Activated T-helper 2 cell treated with anti-CD3 and anti-CD28 coated beads, Interferon-gamma antibody, Interleukin-2, Interleukin-4, amounts not matched to agents 10 μg/mL and 5 μg/mL and 100 μg/mL, durations not matched to agents 14 hours and 24 hours and 36 hours (primary cell): ENCODE measurements at places on chromosomes 5 and 9. TPM values are rescaled to one million over a fixed set of nuclear protein-coding genes. Genes with fewer than 3 reads are reported as not detected.

DNA sequence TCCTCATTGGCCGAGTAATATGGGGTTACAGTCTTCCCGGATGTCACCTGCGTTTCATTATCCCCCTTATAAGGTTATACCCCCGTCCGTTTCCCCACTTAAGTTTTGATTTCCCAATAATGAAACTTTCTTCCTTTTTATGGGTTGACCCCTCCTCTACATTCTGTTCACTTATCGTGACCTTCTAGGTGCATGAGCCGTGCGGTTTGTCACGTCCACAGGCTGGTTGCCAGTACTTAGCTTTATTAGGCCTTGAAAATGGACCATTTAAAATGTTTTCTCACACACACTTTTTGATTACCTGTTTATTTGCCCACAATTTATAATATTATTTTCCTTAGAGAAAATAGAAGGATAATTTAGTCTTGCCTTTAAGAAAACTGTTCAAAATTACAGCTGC is 111.5 kb downstream of the FAM174A start:
- no peak for DNase-seq

The NCS1 gene
- 23.5 and 27.9 TPM in 2 replicates for total RNA-seq

The DMAC1 gene
- total RNA-seq, result 50.5 and 51.0 TPM in 2 replicates

- DNase-seq, result no peak
Measured at GRCh38 chr5:83157163-83157562, 79.8 kb downstream of the XRCC4 start.

The LCN1 gene
- not detected in 2 replicates for total RNA-seq

DNA sequence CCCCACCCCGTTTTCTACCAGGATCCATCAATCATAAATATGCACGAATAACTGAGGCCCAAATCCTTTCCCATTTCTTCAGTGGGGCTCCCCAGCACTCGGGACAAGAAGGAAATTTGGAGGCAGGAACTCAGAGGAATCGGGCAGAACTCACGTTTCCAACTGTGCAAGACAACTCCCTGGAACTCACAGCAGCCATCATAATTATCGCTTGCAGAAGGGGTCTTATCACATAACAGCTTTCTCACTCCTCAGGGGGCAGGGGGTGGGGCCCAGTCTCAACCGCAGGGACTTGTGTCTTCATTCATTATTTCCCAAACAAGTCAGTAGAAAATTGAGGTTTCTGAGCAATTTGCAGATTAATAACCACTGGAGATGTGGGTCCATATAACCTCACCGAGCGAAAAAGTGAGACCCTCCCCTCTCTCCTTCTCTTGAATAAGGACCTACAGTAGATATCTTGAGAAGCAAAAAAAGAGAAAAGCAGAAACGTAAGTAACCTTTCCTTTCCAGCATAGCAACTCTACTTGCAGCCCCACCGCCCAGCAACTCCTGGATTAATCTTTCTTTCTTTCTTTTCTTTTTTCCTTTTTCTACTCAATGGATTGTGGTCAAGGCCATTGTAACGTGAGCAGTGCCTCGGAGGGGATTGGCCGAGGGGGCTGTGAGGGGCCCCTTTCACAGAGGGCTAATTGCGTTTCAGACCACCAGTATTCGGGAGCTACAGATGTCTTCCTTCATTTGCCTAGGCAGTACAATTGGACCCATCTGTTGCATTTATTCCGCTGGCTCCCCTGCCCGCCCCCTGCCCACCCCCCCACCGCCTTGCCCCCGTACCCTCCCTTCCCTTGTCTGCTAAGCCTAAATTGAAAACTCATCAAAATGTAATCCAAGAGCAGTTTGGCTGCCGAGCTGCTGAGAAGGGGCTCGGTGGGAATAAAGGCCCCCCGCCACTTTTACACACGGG is 24.7 kb upstream of the TIFAB start:
- no peak for DNase-seq

DNA sequence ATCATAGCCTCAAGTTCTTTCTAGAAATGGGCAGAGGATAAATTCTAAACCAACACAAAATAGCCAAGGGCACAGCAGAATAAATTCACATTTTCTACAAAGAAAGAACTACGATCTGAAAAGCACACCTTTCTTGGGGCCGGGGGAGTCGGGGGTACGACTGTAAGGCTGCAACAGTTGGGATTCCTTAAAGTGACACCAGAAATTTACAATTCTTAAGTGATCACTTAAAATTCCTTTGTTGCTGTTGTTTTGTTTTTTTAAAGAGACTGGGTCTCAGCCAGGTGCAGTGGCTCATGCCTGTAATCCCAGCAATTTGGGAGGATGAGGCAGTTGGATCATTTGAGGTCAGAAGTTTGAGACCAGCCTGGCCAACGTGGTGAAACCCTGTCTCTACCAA is 95.8 kb downstream of the CDK5RAP2 start:
- DNase-seq, result no peak

DNA sequence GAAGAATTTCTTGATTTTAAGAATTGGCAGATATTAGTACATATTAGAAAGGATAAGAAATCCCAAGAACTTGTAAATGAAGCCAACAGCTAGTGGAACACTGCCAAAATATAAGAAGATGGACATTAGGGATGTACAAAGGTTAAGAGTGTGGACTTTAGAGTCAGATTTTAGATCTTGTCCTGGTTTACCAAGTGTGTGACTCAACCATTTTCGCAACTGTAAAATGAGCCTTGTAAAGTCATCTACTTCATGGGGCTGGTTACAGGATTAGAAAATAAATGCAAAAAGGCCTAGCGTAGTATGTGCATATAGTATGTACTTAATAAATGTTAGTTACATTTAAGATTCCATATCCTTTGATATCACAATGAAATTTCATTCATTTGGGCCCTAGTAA is 260.0 kb downstream of the RAB3C start:
- no peak for DNase-seq

GRCh38 chr9:114810614-114811013 is 4.8 kb upstream of the TNFSF15 start:
- no peak for DNase-seq

The DDX4 gene
- 0.09 TPM in 1 of 2 replicates, not detected in the other for total RNA-seq

DNA sequence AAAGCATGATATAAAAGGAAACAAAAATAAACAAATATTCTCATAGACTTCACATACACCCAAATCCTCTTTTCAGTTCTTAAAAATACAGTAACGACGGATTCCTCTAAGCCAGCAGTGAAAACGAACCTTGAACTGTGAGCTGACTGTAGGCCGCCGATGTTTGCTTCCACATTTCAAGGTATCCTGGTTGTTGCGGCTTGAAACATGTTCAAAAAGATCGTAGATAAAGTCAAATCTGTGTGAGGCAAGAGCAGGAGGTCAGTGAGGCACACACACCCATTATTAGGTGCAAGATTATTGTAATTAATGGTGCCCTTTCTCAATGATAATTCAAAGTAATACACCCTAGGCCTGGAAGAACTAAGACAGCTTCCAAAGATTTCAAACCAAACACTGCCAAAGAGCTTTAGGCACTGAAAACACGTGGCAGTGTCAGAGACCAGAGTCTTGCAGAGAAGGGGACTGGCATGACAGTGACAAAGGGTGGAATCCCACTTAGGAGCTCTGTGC is 141.2 kb upstream of the RETREG1 start:
- DNase-seq, result no peak

- no peak for DNase-seq
Measured at GRCh38 chr9:104675611-104676010, 18.7 kb upstream of the OR13D1 start.

The C5orf22 gene
- 34.3 and 37.6 TPM in 2 replicates for total RNA-seq

- no peak for DNase-seq
Measured at GRCh38 chr5:162888268-162888667, 549.1 kb upstream of the CCNG1 start.

The WHRN gene
- total RNA-seq, result 2.8 and 2.9 TPM in 2 replicates

The SLC6A7 gene
- not detected in 2 replicates for total RNA-seq

DNA sequence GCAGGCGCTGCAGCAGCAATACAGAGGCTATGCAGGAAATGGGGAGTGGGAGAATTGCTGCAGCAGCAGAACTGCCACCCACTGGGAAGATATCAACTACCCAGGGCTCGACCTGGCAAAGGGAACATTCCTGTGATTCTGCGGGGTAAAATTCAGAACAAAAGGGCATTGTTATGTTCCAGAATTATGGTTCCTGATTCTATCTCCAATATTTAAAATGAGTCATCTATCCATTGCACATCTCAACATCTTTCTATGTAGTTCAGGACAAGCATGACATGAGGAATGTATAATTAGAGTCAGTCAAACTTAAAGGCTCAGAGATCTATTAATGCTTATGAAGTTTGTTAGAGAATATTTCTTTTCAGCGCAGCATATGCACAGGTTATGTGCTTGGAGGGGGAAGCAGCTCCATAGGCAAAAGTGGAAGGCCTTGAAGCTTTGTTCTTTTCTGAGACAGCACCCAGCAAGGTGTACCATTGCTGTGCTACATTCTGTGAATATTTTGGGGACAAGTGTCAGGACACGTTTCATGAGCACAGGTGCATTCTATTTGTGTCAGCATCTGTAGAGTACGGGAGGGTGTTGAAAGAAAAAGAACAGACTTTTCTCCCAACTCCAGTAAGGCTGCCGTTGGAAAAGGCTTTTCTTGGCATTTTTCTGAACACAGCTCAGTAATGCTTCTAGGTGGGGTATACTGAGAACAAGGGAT is 395.6 kb upstream of the MPDZ start:
- no peak for DNase-seq

DNA sequence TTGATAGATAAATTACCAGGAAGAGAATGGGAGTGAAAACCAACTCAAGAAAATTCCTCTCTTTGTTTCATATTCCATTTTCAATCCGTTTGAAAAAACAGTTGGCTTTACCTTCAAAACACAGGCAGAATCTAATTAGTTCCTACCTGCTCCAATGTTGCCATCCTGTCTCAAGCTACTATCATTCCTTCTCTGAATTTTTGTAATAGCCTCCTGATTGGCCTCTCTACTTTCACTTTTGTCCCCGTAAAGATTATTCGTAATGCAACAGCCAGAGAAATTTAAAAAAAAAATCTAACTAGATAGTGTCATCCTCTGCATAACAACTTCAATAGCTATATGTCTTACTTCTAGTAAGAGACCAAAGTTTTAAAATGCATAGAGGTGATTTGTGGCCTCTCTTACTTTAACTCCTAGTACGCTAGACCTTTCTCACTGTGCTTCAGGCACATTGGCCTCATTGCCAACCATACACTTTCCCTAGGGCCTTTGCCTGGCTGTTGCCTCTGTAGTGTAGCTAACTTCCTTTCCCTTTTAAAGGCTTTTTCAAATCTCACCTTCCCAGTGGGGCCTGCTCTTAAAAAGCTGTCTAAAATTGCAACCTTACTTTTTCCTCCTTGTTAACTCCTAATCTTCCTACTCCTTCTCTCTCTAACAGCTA is 311.3 kb upstream of the GRIN3A start:
- no peak for DNase-seq

GRCh38 chr5:111734013-111734412 is 23.0 kb downstream of the NREP start:
- no peak for DNase-seq

DNA sequence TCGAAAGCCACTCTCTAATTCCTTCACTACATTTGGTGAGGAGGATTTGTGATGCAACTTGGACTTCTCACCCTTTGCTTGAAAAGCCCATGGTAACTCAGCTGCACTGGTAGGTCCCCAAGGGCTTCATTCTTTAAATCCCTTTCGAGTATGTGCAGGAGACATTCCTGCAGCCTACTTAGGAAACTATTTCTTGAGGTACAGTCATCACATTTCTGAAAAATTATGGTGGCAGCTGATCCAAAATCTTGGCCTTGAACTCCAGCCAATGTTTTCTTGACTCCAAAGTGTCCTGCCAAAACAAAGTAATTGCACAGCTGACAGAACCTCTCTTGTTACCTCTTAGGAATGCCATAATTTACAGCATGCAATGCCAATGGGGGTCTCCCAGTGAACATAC is 99.7 kb downstream of the NPR3 start:
- DNase-seq, result no peak

DNA sequence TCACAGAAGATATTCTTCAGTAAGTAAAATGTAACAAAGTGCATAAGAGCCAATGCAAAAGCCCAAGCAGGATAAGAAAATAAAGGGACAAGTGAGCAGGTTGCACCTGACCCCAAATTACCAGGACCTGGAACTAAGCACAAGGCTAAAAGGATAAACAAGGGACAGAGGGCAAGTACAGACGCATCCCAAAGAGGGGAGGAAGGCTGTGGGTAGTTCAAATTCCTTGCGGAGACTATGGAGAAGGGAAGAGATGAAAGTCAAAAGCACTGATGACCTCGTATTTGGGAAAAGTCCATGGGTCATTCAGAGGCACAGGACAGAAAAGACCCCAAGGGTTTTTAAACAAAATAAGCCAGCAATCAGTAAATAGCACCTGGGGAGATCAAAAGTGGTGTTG is 11.8 kb downstream of the ELAVL2 start:
- no peak for DNase-seq

The CMBL gene
- total RNA-seq, result 0.23 and 0.25 TPM in 2 replicates

DNA sequence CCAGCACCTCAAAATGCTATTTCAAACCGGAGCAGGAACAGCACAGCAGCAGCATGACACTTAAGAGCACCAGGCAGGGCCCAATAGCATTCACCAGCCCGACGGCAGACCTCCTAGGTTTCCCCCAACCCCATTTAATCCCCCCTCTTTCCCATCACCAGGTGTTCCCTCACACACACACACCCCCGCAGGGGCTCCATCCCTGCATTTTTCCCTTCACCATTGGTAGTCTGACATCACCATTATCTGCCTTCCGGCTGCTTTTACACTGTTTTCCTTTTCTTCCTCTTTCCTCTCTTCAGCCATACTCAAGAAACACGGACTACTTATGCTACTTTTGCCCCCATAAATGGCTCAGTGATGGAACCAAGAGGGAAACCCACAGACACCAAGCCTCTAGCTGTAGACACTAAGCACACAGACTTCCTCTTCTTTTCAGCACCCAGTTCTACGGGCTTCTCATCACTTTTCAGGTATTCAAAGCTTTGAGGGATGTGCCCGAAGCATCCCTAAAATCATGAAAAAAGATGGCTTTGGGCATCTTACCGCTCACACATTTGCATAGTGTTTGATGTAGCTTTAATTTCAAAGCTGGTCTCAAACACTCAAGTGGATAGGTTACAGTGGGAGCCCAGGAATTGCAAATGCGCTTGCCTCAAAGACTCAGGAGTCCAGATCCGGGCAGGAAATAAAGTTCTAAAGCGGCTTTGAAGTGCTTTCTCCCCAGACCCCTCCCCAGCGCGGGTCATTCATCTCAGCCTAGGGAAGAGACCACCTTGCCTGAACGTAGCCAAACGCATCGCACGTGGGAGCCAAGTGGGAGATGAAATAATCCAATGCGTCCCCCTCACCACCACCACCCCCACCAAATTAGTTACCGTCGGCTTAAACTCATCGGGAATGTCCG is 141.5 kb downstream of the TSSK1B start:
- DNase-seq, result no peak

The SPAG8 gene
- total RNA-seq, result 0.82 and 1.5 TPM in 2 replicates

The TEX48 gene
- 0.41 and 0.68 TPM in 2 replicates for total RNA-seq

GRCh38 chr5:91865915-91866314 is 482.8 kb upstream of the ARRDC3 start:
- DNase-seq, result no peak

- no peak for DNase-seq
Measured at GRCh38 chr5:180090769-180091546, 19.4 kb upstream of the RNF130 start.

DNA sequence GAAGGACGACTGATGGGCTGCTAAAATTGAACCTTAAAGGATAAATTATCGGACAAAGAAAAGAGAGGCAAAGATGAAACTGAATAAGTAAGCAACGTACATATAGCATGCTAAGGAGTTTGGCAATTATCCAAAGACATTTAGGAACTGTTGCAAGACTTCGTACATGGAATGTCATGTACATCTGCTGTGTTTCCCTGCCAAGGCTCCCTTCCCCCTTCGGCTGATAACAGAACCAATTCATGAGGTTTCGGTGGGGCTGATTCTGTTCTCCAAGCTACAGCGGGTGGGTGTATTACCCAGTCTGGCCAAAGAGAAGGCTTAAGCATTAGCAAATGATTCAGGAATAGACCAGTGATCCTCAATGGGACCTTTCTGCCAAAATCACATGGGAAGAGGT is 190.9 kb upstream of the FREM1 start:
- DNase-seq, result no peak
